ENCODE measurements at places on chromosomes 13 and 19.

DNA sequence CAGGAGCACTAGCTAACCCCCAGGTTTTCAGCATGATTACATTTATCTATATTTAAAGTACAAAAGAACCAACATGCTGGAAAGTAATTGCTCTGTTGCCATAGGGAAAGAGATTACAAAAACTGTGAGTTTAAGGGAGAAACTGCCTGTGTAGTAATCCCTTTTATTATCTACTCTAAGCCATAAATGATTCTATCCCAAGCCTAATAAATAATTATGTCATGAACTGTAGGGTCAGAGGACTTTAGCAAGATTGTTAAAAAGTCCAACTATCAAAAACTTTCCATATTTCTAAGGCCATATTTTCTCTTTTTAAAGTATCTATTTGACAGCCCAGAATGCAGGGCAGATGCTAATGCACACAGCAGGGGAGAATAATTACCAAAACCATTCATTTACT lies 573.8 kb upstream of the MIR17HG start:
- no peak for DNase-seq

DNA sequence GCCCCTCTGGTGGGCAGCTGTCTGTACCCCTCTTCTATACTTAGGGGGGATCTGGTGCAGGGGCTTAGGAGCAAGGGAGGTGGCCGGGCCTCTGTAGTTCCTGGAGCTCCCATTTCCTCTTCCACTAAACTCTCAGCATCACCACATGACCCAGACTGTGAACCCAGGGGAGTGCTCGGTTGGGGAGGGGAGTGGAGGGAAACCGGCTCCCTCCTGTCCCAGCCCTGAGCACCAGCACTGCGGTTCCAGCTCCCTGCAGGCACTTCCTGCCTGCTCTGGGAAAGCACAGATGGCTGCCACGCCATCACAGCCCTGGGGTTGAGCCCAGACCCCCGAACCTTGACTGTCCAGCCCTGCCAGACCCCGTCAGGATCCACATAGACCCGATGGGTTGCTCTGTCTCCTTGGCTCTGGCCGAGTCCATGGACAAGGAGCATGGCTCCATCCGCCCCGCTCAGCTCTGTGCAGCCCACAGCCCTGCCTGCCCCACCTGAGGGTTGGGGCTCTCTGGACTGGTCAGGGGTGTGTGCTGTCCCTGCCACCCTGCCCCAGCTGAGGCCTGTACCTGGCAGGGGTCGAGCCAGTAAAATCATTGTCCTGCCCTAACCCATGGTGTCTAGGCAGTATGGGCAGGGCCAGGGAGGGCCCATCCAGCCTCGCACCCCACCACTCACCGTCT lies 36.0 kb upstream of the SLC7A10 start:
- no peak for DNase-seq

- no peak for DNase-seq
Measured at GRCh38 chr13:43026262-43026661, 2.9 kb downstream of the DNAJC15 start.

DNA sequence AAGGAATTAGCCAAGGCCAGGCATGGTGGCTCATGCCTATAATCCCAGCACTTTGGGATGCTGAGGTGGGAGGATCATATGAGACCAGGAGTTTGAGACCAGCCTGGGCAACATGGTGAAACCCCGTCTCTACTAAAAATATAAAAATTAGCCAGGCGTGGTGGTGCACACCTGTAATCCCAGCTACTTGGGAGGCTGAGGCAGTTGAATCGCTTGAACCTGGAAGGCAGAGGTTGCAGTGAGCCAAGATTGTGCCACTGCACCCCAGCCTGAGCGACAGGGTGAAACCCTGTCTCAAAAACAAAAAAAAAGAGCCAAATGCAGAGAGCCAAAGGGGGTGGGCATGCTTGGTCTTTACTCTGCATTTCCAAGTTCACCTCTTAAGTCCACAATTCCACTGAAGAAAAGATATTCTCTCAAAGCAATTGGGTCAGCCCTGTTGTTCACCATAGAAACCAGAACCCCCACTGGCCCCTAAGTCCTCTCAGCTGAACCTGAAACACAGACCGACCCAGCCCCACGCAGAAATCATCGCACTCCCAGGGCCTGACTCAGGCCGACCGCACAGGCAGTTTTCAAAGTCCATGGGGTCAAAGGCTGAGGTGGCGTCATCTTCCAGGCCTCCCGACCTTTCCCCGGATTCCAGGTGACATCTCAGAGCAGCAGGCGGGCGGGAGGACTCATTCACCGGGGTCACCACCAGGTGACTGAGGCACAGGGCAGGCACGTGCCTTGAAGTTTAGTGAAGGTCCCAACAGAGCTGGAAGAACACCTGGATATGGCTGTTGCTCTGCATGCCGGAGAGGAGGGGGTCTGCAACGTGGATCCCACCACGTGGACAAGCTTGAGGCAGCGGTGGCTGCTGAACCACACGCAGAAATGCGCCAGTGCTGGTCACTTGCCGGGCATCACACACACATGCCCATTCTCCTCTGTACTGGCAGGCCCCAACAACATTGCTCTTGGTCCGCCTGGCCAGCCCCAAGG lies 33.1 kb downstream of the SLC25A42 start:
- no peak for DNase-seq

DNA sequence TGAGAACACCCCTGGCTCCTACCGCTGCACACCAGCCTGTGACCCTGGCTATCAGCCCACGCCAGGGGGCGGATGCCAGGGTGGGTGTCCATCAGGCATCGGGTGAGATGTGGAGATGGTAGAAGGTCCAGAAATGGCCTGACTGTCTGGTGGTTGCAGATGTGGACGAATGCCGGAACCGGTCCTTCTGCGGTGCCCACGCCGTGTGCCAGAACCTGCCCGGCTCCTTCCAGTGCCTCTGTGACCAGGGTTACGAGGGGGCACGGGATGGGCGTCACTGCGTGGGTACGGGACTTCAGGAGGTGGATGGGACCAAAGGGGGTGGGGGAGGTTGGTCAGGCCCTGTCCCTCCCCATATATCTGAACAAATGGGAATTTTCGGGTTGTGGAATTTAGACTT lies 15.8 kb downstream of the LTBP4 start:
- DNase-seq, result no peak

DNA sequence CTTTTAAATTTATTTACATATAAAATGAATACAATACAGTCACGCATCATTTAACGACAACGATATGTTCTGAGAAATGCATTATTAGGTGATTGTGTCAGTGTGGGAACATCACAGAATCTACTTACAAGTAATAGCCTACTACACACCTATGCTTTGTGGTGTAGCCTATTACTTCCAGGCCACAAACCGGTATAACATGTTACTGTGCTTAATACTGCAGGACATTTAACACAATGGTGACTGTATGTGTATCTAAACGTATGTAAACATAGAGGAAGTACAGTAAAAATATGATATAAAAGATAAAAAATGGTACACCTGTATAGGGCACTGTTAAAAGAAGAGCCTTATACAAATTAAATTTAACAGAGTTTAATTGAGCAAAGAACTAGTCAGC lies 62.4 kb upstream of the KLHL1 start:
- no peak for DNase-seq
